ENCODE measurements at places on chromosomes 7 and 10.
A peak's percentile ranks its signal among the peaks of the same experiment; 100 is the strongest.

DNA sequence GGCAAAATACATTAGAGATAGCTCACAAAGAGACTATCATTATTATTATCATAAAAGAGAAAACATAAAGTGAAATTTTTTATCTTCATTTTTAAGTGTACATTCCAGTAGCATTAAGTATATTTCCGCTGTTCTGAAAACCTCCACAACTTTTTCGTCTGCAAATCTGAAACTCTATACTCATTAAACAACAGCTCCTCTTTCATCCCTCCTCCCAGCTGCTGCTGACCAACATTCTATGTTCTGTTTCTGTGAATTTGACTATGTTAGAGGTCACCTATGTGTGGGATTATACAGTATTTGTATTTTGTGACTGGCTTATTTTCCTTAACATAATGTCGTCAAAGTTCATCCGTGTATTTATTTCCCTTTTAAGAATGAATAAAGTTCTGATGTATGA lies 429.3 kb upstream of the TPK1 start:
- DNase-seq: no peak

GRCh38 chr7:27095897-27096767 lies at the start of gene HOXA1:
HOXA1 (minus strand) TSS chr7:27096000; CDS start chr7:27095912, 88 bp downstream.
- peak; percentile 72 for DNase-seq

GRCh38 chr10:7261351-7261750 lies 149.5 kb downstream of the SFMBT2 start:
- DNase-seq: peak; percentile 31

DNA sequence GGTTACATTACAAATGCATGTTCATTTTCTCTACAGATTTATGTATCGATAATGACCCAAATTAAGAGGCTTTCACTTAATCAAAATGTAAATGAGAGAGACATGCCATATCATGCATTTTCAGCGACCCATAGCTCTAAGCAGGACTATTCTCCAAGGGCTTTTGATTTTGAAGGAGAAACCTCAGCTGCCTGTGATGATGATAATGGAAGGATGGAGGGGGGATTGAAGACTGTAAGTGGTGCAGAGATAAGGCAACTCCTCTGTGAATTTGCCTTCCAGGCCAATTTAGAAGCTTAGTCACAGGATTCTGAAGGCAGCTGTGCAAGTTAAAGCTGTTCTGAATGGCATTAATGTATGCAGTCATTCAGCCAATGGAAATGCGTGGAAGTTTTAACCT lies 8.3 kb downstream of the VSTM2A start:
- no peak for DNase-seq

DNA sequence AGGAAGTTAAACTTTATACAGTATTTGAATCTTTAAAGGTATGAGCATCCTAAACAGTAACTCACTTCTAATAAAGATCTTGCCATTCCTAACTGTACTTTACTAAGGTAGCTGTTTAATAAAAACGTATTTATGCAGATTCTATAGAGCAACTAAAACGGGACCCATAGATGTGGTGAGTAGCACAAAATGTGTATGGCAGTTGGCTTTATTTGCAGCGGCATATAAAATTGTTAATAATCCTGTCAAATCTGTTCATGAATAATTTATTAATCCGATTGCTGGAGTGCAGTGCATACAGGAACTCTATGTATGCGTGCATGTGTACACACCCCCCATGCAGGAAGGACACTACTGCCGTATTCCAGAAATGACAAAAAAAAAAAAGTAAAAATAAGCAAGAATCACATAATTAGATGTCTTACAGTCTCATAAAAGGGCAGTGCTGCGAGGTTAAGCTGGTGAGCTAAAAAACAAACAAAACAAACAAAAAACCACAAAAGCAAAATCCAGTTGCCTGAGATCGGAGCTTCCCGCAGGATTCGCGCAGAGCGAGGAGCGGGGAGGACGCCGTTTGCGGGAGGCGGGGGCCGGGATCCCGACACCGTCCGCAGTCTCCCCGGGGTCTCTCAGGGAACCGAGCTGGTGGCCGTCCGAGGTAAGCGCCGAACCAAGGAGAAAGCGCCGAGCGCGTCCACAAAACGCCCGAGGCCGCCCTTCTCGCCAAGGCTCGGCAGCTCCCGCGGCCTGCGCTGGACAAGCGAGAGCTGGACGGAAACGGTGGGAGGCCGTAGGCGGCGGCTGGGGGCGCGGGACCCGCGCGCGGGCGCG lies 518 bp upstream of the COMMD3 start:
- no peak for DNase-seq

GRCh38 chr10:62688971-62689700 lies 115.4 kb upstream of the ADO start:
- no peak for DNase-seq

- no peak for DNase-seq
Observed at GRCh38 chr10:104144931-104145330, 23.0 kb downstream of the SFR1 start.

GRCh38 chr10:6780008-6780677 lies 200.1 kb upstream of the PRKCQ start:
- DNase-seq: no peak

DNA sequence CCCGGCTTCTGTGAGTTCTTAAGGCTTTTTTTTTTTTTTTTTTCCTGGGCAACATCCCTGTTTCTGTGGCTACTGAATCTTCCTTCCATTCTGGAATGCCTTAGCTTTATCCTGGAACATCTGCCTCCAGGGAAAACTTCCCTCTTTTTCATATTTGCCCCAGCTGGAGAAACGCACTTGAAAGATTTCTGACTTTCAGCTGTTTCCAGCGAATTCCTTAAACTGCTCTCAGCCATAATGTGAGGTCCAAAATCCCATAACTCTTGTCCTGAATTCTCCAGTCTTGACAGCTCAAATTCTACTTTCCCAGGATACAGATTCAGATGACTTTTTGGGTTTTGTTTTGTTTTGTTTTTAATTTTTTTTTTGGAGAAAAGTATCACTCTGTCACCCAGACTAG lies 263.6 kb upstream of the AUTS2 start:
- no peak for DNase-seq

DNA sequence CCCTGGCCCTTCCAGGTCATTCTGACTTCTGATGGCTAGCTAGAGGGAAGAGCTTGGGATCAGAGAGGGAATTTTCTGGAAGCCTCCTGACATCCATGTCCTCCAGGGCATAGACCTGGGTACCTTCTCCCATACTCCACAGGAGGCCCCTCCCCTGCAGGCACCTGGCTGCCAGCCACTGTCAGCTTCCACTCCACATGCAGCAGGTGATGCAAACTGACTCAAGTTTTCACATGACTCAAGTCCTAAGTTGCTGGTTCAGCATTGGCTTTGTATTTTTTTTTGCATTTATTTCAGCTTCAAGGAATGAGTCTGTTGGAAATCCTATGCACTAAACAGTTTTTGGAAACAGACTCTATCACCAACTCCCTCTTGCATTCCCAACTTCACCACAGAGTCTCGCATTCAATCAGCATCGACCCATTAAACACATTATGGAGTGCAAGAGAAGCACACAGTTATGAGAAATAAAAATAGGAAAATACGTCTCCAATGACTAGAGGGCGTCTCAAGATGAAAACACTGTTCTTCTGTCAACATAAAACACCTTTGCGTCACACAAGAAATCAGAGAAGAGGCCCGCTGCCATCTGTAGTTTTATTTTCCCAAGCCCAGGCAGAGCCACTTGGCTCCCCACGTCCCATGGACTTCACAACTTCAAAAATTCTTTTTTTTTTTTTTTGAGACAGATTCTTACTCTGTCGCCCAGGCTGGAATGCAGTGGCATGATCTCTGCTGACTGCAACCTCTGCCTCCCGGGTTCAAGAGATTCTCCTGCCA lies 362.6 kb upstream of the MGMT start:
- no peak for DNase-seq

- peak; percentile 86 for DNase-seq
Observed at GRCh38 chr7:55369427-55370400, 4.6 kb downstream of the LANCL2 start.

DNA sequence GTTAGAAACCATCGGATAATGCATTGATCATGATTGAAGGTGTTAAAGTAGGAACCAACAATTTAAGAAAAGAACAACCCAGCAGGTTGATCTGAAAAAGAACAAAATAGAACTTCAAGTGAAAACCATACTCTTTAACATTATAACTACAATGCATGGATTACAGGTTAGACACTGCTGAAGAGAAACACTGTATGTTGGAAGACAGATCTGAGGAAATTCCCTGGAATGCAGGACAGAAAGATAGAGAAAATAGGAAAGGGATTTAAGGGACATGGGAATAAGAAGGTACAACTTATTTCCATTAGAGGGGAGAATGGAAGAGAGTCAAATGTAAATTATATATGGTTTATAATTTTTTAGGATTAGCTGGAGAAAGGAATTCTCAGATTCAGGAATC lies 303.3 kb downstream of the DNAJB6 start:
- no peak for DNase-seq

- DNase-seq: no peak
Observed at GRCh38 chr7:17983221-17984062, 43.1 kb upstream of the SNX13 start.

- DNase-seq: peak; percentile 82
Observed at GRCh38 chr7:50653126-50653864, 88.1 kb upstream of the DDC start.

- no peak for DNase-seq
Observed at GRCh38 chr7:149050941-149051340, 22.6 kb upstream of the PDIA4 start.

- no peak for DNase-seq
Observed at GRCh38 chr7:36276428-36277248, 113.0 kb upstream of the ANLN start.

DNA sequence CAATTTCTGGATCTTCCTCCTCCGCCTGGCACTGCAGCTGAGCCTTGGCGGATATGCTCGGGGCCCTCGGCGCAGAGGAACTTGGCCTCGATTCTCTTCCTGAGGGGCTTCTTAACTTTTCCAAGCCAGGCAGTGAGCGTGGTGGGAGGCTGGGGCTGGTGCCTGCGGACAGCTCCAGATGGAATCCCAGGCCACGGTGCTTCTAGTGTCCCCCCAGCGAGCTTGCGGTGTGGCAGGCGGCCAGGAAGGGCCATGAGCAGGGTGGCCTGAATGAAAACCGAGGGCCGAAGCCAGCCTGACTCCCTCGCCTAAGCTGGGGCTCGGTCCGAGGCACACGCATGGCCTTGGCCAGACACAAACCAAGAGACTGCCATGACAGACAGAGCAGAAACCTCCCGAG lies 31.3 kb downstream of the RCC1L start:
- DNase-seq: no peak

GRCh38 chr7:148698397-148699023 lies at the start of gene CUL1:
CUL1 (plus strand) TSS chr7:148698903; CDS start chr7:148730123, 31,220 bp downstream.
- DNase-seq: peak; percentile 73

DNA sequence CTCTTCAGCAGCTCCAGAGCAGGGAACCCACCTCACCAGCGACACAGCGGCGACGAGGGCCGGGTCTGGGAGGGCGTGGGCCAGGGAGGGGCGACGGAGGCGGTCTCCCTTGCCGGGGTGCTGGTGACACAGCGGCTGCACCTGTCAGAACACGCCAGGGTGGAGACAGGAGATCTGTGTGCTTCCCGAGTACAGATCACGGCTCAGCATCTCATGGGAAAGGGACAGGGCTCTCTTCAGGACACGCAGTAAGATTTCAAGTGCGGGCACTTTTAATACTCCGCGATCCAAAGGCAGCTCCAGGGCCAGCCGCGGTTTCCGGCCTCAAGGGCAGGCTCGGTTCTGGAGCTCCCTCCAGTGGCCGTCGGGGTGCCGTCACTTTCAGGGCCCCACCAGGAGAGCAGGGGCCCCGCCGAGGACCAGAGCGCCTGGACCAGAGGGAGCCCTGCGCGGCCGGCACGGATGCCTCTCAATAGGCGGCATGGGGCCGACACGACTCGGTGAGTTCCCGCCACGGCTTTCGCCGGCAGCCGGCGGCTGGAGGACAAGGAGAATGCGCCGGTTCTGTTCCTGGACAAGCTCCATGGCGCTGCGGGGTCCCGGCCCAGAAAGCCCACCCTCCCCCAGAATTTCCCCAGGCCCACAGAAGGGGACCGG lies 21.4 kb downstream of the GPR146 start:
- peak; percentile 77 for DNase-seq

DNA sequence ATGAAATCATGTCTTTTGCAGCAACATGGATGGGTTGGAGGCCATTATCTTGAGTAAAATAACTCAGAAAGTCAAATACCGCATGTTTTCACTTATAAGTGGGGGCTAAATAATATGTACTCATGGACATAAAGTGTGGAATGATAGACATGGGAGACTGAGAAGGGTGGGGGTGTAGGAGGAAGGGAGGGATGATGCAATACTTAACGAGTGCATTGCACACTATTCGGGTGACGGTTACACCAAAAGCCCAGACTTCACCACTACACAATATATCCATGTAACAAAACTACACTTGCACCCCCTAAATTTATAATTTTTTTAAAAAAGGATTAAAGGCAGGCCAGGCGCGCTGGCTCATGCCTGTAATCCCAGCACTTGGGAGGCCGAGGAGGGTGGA lies 13.6 kb downstream of the LGI1 start:
- no peak for DNase-seq

GRCh38 chr7:131249003-131249402 lies 78.7 kb upstream of the MKLN1 start:
- peak; percentile 98 for DNase-seq

DNA sequence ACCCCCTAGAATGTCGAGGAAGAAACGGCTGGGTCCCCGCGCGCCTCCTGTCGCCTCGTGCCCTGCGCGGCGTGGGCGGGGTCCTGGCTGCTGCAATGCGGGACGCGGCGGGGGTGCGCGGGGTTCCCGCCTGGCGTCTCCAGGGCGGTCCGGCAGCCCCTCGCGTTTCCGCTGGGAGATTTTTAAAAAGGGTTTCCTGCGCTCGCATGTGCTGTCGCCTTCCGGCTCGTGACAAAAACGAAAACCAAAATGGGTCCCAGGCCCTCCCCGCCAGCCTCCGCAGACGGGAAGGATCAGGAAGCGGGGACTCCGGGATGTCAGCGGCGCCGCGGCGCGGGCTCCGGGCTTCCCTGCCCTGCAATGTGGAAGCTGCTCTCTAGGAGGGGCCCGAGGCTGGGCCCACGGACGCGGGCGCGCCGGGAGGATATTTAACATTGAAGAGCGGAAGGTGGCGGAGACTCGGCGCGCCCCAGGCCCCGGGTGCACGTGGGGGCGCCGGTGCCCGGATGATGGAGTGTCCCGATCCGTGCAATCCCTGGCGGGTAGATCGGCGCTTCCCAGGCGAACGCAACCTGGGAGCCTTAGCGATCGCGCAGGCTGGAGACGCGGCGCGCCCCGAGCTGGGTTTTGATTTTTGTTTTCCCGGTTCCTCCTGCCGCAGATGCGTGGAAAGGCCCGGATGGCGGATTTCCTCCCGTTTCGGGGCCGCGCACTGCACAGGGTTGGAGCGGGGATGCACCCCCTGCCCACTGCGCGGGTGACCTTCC lies 1.0 kb downstream of the PFKP start:
- DNase-seq: peak; percentile 72

GRCh38 chr7:118689403-118689802 lies 464.9 kb downstream of the ANKRD7 start:
- no peak for DNase-seq

Measured in fibroblast of pulmonary artery (primary cell).